ENCODE measurements at places on chromosomes 7 and 10. TPM values are rescaled to one million over a fixed set of nuclear protein-coding genes. Genes with fewer than 3 reads are reported as not detected.

The SPDYE9 gene
- total RNA-seq, result not detected

The DENND11 gene
- 8.4 TPM for total RNA-seq

The MMRN2 gene
- total RNA-seq, result 1.5 TPM

The GBX1 gene
- total RNA-seq, result not detected

The TSPAN15 gene
- total RNA-seq, result 0.52 TPM

The NPC1L1 gene
- total RNA-seq, result not detected

The FAM237B gene
- not detected for total RNA-seq

The ADAM12 gene
- 3.1 TPM for total RNA-seq

The GPNMB gene
- 1.6 TPM for total RNA-seq
